ENCODE measurements at places on chromosomes 7 and 10.

- no peak overlapping the region for H3K4me3 ChIP-seq
- H3K27me3 ChIP-seq, result no peaks in the 10 kb centered on the region
- H3K27ac ChIP-seq, result no peak overlapping the region
- no peak for DNase-seq
Measured at GRCh38 chr7:102467581-102468477, 3.0 kb downstream of the LRWD1 start.

DNA sequence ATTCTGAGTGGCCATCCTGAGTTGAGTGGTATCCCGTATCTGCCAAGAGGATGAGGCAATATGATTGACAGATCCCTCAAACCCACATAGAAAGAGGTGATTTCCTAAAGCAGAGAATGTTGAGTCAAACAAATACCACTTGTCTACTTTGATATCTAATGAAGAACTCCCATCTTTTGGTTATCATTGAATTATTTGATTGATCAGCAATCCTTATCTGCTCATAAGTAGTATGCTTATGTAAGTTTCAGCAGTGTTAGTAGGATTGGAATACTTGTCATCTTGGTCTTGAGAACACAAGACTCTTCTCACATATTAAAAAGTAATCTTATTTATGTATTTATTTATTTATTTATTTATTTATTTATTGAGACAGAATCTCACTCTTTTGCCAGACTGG lies 147.3 kb downstream of the DPY19L1 start:
- no peaks in the 10 kb centered on the region for H3K36me3 ChIP-seq
- no peaks in the 10 kb centered on the region for H3K27me3 ChIP-seq

GRCh38 chr7:13790611-13791010 lies 198.9 kb downstream of the ETV1 start:
- no peak overlapping the region for H3K4me3 ChIP-seq
- H3K27me3 ChIP-seq, result no peaks in the 10 kb centered on the region
- H3K4me1 ChIP-seq, result no peaks in the 10 kb centered on the region
- DNase-seq, result no peak
- no peaks in the 10 kb centered on the region for H3K36me3 ChIP-seq

- no peak overlapping the region for H3K4me3 ChIP-seq
- no peaks in the 10 kb centered on the region for H3K27me3 ChIP-seq
- no peak for DNase-seq
- no peak overlapping the region for H3K27ac ChIP-seq
Measured at GRCh38 chr10:54993148-54993547, 192.1 kb upstream of the PCDH15 start.

DNA sequence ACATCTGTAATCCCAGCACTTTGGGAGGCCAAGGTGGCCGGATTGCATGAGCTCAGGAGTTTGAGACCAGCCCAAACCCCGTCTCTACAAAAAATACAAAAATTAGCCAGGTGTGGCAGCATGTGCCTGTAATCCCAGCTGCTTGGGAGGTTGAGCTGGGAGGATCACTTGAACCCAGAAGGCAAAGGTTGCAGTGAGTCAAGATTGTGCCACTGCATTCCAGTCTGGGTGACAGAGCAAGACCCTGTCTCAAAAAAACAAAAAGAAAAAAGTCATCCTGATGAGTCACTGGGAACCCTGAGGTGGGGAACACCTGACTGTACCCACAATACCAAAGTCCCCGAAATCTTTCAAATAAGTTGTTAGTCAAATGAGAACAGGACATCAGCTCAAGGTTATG lies 80.0 kb downstream of the NEBL start:
- no peak for DNase-seq
- H3K27ac ChIP-seq, result no peak overlapping the region
- no peaks in the 10 kb centered on the region for H3K27me3 ChIP-seq

- peak overlapping the region; percentile 86 for H3K27ac ChIP-seq
- peaks cover 95% of the 10 kb centered on the region for H3K4me1 ChIP-seq
- peak; percentile 76 for DNase-seq
- no peaks in the 10 kb centered on the region for H3K27me3 ChIP-seq
- H3K4me3 ChIP-seq, result no peak overlapping the region
- peaks cover 76% of the 10 kb centered on the region for H3K36me3 ChIP-seq
Measured at GRCh38 chr10:71831646-71832552, 19.2 kb downstream of the PSAP start.

- no peak overlapping the region for H3K27ac ChIP-seq
- no peak overlapping the region for H3K4me3 ChIP-seq
- no peaks in the 10 kb centered on the region for H3K4me1 ChIP-seq
- DNase-seq, result no peak
- no peaks in the 10 kb centered on the region for H3K27me3 ChIP-seq
- peaks cover 69% of the 10 kb centered on the region for H3K36me3 ChIP-seq
Measured at GRCh38 chr10:29470355-29470705, 164.4 kb downstream of the SVIL start.

DNA sequence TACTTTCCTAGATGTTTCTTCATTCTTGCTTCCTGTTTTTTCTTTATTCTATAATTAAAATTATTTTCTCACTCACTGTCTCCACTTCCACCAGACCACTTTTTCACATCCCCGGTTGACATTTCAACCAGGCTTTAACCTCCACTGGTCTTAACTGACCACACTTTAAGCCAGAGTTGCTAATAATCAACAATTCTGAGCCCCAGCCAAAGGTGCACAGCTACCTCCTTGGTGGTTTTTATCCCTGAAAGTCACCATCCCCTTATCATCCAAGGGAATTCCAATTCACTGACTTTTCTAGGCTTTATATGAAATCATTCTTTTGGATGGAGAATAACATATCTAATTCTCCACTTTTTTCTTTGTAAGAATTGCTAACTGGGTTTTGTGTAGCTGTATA lies 138.9 kb downstream of the FRMD4A start:
- H3K27me3 ChIP-seq, result peaks cover 4% of the 10 kb centered on the region
- no peak for DNase-seq
- no peak overlapping the region for H3K4me3 ChIP-seq
- no peak overlapping the region for H3K27ac ChIP-seq

- H3K36me3 ChIP-seq, result no peaks in the 10 kb centered on the region
- H3K4me1 ChIP-seq, result peaks cover 57% of the 10 kb centered on the region
Measured at GRCh38 chr10:95756041-95756761, at the start of gene ENTPD1. Gene ENTPD1 (plus strand): TSS chr10:95756163. CDS start chr10:95756240, 77 bp downstream.

DNA sequence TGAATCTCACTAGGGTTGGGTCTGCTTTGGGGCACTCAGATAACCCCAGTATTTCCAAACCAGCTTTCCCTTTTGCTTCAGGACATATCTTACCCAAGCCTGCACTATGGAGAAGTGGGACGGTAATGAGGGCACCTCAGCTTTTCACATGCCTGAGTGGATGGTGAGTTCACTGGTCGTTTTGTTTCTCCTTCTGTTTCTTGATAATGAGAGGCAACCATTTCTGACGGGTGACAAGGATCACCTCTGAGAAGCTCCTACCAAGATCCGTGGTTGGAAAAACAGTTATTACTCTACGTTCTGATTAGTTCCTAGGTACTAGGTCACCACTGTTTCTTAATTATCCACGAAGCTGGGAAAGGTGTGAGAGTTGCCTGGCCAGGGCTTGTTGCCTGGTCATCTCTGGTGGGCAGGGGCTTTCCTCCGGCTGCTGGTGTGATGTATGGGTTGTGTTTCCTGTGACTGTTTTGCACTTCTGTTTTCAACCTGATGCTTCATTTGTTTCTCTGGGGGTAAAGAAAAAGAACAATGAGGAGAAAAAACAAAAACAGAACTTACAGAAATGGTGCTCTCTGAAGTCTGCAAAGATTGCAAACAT lies 65.7 kb upstream of the STRIP2 start:
- H3K4me1 ChIP-seq, result peaks cover 31% of the 10 kb centered on the region
- H3K27ac ChIP-seq, result peak overlapping the region; percentile 14
- H3K36me3 ChIP-seq, result no peaks in the 10 kb centered on the region
- peak; percentile 73 for DNase-seq
- no peaks in the 10 kb centered on the region for H3K27me3 ChIP-seq
- peak overlapping the region; percentile 56 for H3K4me3 ChIP-seq

- H3K27ac ChIP-seq, result no peak overlapping the region
- no peak for DNase-seq
- H3K27me3 ChIP-seq, result no peaks in the 10 kb centered on the region
- H3K4me3 ChIP-seq, result no peak overlapping the region
- H3K4me1 ChIP-seq, result no peaks in the 10 kb centered on the region
Measured at GRCh38 chr10:131211559-131211958, 100.0 kb downstream of the TCERG1L start.

DNA sequence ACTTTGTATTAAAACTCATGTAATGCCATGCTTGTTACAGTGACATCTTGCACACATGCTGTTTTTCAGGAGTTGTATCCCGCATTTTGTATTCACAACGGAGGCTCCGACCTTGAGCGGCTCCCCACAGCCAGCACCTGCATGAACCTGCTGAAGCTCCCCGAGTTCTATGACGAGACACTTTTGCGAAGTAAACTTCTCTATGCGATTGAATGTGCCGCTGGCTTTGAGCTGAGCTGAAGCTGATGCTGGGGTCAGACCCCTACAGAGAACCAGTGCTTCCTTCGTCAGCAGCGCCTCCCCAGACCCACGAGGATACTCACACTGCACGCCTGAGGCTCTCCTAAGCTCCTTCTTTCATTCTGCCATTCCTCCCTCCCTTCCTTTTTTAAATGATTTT lies 69.3 kb upstream of the DNAJB6 start:
- H3K4me1 ChIP-seq, result no peaks in the 10 kb centered on the region
- H3K36me3 ChIP-seq, result peaks cover 64% of the 10 kb centered on the region

DNA sequence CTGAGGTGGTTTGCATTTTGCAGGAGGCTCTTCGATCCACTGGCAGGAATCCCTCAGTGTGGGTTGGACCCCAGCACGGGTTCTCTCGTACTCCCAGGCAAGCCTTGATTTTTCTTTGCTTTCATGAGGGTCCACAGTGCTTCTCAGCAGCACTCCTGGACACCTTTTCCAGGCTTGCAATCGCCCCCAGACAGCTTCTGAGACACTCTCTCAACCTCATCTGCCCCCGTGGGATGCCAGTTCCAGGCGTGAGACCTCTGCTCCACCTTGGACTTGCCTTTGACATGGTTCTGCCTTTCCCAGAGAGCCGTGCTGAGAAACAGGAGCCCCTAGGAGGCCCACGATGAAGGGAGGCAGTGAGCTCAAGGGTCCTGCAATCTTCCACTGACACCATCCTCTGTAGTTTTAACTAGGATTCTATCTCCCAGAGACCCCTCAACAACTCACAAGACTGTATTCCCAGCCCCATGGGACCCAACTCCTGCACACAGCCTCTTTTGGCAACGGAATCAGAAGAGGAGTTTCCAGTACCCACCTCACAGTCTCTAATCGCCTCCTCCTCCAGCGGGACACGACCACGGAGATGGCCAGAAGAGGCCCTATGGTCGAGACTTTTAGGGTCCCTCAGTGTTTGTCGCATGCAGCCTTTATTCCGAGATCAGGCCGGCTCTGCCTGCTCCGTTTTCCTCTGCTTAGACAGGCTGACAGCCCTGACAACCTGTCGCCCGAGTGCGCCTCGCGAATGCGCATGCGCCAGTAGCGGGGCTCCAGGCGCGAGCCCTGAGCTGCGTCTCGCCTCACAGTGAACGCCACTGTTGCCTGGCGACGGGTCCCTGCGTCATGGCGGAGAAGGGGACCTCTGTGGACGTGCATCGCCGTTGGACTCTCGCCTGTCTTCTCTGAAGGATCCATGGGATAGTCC lies 26.0 kb upstream of the ZNF273 start:
- H3K4me1 ChIP-seq, result no peaks in the 10 kb centered on the region
- no peak for DNase-seq
- no peak overlapping the region for H3K4me3 ChIP-seq
- no peak overlapping the region for H3K27ac ChIP-seq

- no peak for DNase-seq
- no peaks in the 10 kb centered on the region for H3K36me3 ChIP-seq
- H3K27me3 ChIP-seq, result no peaks in the 10 kb centered on the region
- peaks cover 4% of the 10 kb centered on the region for H3K4me1 ChIP-seq
- H3K4me3 ChIP-seq, result no peak overlapping the region
- H3K27ac ChIP-seq, result no peak overlapping the region
Measured at GRCh38 chr10:61751599-61751998, 88.9 kb downstream of the CABCOCO1 start.

DNA sequence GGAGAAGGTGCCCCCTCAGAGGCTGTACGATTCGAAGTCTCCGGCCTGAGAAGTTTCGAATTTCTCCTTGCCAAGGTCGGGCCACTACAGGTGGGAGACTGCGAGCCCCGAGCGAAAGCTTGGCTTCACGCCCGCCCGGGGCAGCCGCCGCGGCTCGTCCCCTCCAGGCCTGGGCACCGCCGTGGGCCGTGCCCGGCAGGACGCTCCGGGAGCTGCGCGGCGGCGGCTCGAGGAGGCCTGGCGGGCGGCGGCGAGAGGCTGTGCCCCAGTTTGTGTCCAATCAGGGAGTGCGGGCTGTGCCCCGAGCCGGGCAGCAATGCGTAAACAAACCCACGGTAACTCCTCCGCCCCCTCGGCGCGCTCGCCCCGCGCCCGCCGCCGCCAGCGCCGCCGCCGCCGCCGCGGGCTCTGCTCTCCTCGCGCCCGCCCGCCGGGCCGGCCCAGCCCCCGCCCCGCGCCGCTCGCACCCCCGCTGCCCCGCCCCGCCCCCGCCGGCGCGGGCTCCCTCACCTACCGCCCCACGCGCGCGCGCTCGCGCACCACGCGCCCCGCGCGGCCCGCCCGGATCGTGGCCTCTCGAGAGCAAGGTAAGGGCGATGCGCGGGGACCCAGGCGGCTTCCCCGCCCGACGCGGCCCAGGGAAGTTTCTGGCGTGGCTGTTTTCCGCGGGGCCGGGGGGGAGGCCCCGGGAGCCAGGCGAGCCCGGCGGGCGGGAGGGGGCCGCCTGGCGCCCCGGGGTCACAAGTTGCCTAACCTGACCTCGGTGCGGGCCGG lies 57.8 kb upstream of the PCGF5 start:
- H3K4me3 ChIP-seq, result peak overlapping the region; percentile 68
- DNase-seq, result peak; percentile 48
- H3K4me1 ChIP-seq, result peaks cover 8% of the 10 kb centered on the region
- H3K36me3 ChIP-seq, result no peaks in the 10 kb centered on the region
- peaks cover 21% of the 10 kb centered on the region for H3K27me3 ChIP-seq

DNA sequence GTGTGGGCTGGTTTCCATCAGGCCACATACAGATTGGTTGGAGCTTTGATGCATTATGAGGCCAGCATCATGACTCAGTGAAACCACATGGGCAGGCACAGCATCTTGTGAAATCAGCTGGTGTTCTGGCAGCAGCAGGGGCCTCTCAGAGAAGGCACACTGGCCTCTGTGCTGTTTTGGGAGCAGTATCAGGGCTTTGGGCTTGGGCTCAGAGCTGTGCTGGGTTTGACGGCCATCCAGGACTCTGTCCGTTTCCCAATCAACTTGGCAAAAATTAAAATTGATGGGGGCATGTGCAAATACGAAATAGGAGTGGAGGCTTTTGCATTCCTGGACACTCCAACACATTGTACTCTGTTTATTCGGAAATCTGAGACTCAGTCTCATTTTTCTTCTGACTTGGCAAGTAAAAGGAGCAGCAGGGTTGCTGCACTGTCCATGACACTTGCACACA lies 190.9 kb downstream of the BMPER start:
- H3K4me1 ChIP-seq, result no peaks in the 10 kb centered on the region
- no peak overlapping the region for H3K27ac ChIP-seq
- H3K4me3 ChIP-seq, result no peak overlapping the region
- DNase-seq, result no peak
- no peaks in the 10 kb centered on the region for H3K36me3 ChIP-seq
- H3K27me3 ChIP-seq, result no peaks in the 10 kb centered on the region

- DNase-seq, result no peak
- no peaks in the 10 kb centered on the region for H3K4me1 ChIP-seq
- no peaks in the 10 kb centered on the region for H3K27me3 ChIP-seq
- no peak overlapping the region for H3K27ac ChIP-seq
- H3K4me3 ChIP-seq, result no peak overlapping the region
- no peaks in the 10 kb centered on the region for H3K36me3 ChIP-seq
Measured at GRCh38 chr7:45593121-45593541, 19.0 kb downstream of the ADCY1 start.
